ENCODE measurements at places on chromosomes 3 and 15.

GRCh38 chr15:90991587-90992285 is 2.6 kb downstream of the PRC1 start:
- no peak for DNase-seq

- DNase-seq = no peak
Observed at GRCh38 chr3:190537146-190537545, 23.3 kb downstream of the IL1RAP start.

GRCh38 chr3:189317911-189318310 is 146.1 kb downstream of the TPRG1 start:
- DNase-seq = no peak

DNA sequence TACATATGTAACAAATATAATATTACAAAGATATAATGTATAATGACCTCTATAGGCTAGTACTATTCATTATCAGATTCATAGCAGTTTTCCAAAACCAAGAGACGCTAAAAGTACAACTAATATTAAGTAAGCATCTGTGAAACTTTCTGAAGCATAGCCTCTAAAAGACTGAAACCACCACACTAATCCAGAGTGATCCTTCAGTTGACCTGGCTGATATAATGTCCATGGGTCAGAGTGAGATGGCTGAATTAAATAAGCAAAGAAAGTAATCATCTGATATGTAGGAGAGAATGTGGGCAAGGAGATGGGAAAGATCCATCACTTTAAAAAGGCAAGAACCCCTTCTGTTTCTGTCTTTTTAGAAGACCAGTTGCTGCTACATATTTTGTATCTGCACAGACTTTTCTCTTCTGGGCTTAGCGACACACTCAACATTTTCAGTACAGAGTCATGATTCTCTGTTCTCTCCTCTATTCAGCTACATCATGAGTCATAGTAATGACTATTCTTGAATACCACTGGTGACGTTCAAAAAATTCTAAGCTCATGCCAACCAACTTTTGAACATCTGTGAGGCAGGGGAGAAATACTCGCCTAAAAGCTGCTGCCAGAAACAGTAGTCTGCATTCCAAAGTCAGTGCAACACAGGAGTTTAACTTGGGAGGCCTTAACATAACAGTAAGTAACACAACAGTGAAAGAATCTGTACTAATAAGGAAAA is 149.6 kb downstream of the MAGI1 start:
- peak; percentile 36 for DNase-seq

- DNase-seq = no peak
Observed at GRCh38 chr3:45787551-45787950, 8.8 kb downstream of the SLC6A20 start.

- no peak for DNase-seq
Observed at GRCh38 chr3:111666041-111666735, 71.0 kb upstream of the ZBED2 start.

DNA sequence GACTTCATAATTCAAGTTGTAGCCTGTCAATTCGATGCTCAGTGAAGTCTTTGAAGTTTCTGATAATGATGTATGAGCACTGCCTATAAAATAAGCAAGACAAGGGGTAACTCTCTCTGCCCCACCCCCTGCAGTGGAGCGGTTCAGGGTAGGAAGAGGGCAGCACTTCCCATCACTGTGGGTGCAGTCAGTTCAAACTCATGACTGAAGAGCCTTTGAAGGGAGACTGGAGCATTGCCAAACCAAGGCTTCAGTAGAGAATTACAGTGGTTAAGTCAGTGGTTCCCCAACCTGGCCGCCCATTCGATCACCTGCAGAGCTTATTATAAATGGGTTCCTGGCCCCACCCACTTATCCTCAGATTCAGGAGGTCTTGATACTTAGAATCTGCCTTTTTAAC is 190.6 kb downstream of the SHQ1 start:
- no peak for DNase-seq
